ENCODE measurements at places on chromosomes 2 and 18.

DNA sequence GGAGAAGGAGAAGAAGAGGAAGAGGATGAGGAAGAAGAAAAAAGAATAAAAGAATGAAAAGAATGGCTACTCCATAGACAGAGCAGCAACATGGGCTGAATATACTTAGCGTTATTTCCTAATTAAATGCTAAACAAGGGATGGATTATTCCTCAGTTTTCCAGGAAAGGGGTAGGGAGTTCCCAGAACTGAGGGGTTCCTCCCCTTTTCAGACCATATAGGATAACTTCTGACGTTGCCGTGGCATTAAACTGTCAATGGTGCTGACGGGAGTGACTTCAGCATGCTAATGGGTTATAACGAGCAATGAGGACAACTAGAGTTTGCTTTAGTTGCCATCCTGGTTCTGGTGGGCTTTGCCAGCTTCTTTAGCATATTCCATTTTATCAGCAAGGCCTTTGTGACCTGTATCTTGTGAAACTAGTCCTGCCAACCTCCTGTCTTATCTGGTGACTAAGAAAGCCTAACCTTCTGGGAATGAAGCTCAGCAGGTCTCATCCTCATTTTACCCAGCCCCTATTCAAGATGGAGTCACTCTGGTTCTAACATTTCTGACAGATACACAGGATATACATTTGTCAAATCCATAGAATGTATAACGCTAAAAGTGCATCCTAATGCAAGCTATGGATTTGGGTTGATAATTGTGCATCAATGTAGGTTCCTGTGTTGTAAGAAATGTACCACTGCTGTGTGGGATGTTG lies 152.3 kb downstream of the MAIP1 start:
- no peak for DNase-seq

- DNase-seq: no peak
These were observed 209.1 kb upstream of the KCNJ3 start for GRCh38 chr2:154489266-154489858.

GRCh38 chr2:141439524-141439923 lies 691.3 kb downstream of the LRP1B start:
- peak; percentile 13 for DNase-seq

DNA sequence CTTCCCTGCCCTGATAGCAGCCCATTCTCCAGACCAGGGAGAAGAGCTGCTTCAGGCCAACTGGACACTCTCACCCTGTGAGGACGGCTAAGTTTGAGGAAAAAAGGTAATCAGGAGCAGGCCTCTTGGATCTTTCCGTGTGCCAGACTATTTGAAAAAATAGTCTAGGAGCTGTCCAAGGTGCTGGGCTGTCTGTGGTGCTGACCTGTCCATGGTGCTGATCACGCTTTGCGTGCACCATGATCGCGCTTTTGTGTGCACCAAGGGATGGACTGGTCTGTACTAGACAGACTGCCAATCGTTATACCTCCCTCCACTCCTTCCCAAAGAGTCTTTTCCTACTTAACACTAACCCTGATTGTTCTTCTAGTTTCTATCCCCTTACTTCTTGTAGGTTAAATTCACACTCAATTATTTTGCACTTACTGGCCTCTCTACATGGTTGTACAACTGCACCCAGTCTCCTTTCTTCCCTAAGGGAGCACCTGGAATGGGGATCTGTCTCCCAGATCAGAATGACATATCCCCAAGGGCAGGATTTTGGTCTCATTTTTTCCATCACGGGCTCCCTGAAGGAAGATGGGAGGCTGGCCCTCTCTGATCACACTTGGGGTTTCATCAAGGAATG lies 295.4 kb downstream of the CELF4 start:
- DNase-seq: peak; percentile 42

- no peak for DNase-seq
These were observed 77.4 kb downstream of the APLF start for GRCh38 chr2:68544811-68545210.

DNA sequence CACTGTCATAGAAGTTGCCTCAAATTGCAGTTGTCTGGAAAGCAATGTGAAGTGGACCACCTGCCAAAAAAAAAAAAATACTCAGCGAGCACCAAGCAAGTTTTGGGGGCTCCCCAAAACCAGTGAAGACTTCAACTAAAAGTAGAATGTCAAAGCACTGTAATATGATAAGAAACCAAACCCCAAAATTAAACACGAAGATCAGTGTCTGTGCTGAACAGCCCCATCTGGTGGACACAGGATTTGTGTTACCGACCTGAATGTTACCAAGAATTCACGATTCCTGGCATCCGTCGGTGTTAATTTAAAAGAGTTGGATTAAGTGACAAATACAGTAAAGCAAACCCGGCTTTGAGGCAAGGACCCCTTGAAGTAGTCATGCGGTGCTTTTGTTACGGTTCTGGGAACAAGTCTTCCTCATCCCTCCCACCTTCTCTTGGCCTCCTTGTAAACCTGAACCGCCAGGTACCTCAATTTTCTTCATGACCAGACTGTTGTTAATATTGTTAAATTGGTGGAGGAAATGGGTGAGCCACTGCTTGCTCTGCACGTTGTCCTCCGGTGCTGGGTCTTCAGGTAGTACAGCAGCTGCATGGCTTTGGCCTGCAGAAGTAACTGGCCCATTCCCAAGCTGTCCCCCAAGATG lies 31.3 kb upstream of the SSB start:
- peak; percentile 65 for DNase-seq

DNA sequence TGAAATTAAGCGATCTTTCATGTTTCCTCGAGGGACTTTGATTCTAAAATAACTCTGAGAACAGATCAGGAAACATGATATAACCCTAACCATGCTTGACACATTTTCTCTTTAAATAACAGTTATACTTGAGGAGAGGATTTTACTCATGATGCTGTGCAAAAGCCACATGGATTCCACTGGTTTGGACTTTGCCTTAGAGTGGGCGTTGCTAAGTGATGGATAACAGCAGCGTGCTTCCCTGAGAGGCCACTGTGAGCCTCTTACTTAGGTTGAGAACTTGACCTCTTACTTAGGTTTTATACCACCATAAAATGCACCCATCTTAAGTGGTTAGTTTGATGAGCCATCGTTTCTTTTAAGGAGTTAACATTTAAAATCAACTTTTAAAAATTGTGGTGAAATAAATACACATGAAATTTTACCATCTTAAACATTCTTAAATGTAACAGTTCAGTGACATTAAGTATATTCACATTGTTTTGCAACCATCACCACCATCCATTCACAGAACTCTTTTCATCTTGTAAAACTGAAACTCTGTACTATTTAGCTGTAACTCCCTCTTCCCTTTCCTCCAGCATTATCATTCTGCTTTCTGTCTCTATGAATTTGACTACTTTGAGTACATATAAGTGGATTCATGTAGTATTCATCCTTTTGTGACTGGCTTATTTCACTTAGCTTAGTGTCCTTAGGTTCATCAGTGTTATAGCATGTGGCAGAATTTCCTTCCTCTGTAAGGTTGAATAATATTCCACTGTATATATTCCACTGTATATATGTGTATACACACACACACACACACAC lies 22.6 kb downstream of the ANXA4 start:
- DNase-seq: no peak

DNA sequence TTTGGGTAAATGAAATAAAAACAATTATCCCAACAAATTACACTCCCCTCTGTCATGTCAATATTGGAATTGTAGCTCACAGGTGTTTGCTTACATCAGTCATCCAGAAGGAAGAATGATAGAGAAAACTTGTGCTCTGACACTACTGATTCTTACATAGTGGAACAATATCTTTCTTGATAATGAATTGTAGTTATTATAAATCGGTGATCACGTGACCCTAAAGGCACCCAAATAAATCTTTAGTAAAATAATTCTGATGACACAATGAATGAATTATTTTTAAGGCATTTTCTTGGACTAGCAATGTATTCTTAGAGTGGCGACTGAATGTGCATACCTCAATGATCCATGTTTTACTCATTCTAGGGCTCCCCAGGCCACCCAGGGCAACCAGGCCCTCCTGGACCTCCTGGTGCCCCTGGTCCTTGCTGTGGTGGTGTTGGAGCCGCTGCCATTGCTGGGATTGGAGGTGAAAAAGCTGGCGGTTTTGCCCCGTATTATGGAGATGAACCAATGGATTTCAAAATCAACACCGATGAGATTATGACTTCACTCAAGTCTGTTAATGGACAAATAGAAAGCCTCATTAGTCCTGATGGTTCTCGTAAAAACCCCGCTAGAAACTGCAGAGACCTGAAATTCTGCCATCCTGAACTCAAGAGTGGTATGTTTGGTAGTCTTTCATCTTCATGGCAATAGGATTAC lies 34.5 kb downstream of the COL3A1 start:
- DNase-seq: no peak

- DNase-seq: no peak
These were observed 11.1 kb downstream of the EML4 start for GRCh38 chr2:42180300-42180699.

DNA sequence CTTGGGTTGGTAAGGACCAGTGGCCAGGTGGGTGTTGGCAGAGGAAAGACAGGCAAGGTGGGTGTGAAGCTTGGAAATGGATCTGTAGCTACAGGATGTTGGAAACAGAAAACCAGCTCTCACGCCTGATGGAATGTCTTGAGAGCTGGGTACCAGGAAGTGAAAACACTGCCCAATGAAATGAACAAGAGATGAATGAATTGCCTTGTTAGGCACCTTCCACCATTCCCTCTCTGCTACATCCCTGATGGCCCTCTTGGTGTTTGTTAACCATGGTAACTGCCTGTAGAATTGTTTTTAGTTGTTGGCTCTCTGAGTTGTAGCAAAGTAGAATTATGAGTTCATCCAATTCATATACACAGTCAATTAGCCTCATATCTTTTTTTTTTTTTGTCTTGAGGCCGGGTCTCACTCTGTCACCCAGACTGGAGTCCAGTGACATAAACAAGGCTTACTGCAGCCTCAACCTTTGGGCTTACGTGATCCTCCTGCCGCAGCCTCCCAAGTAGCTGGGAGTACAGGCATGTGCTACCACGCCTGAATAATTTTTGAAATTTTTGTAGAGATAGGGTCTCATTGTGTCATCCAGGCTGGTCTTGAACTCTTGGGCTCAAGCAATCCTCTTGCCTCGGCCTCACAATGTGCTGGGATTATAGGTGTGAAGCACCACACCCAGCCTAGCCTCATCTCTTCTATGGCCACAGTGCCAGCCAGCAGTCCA lies 9.5 kb downstream of the KCMF1 start:
- no peak for DNase-seq

DNA sequence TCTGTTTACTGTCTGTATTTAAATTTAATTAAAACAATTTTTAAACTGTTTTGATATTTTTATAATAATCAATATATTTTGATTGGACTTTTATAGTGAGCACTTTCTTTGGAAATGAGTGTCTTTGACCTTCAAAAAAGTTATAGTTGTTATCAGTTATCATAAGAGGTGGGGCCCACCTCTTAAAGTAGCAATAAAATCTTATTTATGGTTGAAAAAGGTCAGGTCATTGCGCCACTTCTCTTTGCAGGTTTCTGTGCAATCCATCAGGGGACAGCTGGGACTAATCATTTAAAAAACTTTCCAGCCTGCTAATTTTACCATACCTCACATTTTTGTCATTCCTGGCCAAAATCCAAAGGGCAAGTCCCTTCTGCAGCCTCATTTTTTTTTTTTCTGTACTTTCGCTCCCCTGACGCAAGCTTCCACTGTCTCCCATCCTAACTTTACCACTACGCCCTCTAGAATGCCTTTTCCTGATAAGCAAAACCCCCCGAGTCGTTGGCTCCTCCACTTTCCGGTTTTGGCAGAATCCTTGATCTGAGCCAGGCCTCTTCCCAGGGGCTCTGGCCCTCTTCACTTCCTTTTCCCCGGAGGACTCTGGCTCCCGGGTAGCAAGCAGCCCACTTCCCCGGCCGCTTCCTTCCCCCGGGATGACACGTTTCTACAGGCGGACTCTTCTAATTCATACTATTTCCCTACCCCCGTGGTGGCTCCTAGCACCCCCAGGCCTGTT lies 1.1 kb upstream of the SEH1L start:
- peak; percentile 87 for DNase-seq

DNA sequence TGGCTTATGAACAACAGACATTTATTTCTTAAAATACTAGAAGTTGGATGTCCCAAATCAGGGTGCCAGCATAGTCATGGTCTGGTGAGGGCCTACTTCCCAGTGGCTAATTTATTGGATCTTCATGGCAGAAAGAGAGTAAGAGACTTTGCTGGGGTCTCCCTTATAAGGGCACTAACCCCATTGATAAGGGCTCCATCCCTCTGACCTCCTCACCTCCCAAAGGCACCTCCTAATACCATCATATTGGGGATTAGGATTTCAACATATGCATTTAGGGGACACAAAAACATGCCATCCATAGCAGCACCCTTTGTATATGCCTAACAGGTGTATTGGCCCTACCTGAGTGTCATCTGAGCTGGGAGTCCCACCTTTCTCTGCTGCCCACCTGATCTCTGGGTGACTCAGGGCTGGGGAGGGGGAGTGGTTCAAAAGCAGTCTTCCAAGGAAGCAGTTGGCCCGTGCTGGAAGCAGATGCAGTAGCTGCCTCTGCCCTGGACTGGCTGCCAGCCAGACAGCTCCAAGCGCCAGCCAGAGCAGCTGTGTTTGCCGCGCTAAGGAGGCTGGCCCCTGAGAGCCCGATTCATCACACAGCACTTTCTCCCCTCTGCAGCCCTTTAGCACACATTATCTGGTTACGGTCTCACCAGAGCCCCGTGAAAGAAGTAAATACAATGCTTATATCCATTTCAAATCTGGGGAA lies 84.6 kb downstream of the SMAD7 start:
- no peak for DNase-seq

DNA sequence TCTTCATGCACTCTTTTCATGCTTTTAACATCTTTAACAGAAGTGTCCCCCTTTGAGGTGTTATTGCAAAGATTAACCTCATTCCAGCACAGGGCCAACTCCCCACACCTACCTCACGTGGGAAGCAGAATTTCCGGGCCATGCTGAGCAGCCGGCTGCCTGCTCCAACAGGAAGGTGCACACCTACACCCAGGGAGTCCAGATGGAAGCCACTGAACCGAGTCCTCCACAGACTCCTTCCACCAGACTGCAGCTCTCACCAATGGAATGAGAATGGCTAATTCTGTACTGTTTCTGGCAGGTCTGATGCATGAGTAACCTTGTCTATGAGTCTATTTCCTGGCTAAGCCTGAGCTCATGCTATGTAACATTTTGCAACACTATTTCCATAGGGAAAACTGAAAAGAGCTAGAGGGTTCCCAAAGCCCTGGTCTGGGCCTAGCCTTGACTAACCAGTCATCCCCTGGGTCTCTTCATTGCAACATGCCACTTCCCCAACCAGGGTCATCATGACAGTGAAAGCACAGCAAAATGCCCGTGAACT lies 11.0 kb downstream of the ERFE start:
- peak; percentile 96 for DNase-seq

DNA sequence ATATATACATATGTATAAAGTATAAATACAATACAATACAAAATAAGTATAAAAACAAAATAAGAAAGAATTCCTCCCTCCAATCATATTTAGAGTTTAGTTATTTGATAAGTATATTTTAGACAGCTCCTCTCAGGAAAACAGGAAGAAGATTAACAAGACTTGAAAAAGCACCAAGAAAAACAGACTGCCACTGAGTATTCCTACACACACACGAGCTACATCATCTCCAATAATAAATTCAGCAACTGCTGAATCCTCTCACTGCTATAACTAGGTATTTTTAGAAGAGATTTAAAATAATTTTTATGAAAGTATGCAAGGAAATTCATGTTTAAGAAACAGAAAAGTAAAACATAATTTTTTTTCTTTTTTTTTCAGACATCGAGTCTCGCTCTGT lies 13.0 kb downstream of the LONRF2 start:
- DNase-seq: no peak

- DNase-seq: peak; percentile 95
These were observed 9.1 kb upstream of the AP1S3 start for GRCh38 chr2:223846515-223846914.

GRCh38 chr2:46229134-46230063 lies 67.8 kb upstream of the EPAS1 start:
- DNase-seq: peak; percentile 54
